ENCODE measurements at places on chromosomes 6 and 20.

GRCh38 chr6:35485402-35485877 is 11.4 kb downstream of the TEAD3 start:
- DNase-seq = no peak

GRCh38 chr6:15956205-15957106 is 172.4 kb upstream of the MYLIP start:
- DNase-seq = no peak

- DNase-seq = no peak
These were observed 116.9 kb downstream of the TAF4 start for GRCh38 chr20:61948586-61949362.

DNA sequence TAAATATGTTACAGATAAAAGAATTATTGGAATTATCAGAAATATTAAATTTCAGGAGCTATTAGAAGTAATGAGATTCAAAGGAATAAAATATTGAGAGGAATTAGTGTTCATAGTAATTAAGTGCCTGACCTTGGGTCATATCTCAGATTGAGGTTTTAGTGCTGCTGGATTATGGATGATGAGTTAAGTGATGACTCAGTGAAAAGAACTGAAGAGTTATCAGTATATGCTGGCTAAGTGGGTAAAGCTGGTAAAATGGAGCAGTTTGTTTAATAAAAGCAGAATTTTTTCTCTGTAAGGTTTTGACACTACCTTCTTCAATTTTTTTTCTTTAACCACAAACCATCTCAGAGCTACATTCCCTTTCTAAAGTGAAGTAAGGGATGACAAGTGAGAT is 206.7 kb downstream of the MANEA start:
- DNase-seq = no peak

DNA sequence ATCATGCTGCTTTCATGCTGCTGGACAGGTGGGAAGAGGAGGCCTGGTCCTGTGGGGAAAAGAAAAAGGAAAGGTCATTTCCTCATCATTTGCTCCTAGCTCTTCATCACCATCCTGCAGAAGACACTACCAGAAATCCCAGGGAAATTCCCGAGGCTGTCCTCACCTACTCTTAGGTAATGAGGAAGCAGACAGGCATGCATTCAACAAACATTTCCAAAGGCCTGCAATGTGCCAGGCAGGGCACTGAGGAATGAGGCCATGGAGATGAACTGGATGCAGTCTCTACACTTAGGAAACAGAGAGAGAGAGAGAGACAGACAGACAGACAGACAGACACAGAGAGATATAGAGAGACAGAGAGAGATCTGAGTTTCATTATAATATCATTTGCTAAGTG is 83.0 kb upstream of the MRPS10 start:
- no peak for DNase-seq

GRCh38 chr20:46849751-46850150 is 44.9 kb upstream of the EYA2 start:
- DNase-seq = no peak

DNA sequence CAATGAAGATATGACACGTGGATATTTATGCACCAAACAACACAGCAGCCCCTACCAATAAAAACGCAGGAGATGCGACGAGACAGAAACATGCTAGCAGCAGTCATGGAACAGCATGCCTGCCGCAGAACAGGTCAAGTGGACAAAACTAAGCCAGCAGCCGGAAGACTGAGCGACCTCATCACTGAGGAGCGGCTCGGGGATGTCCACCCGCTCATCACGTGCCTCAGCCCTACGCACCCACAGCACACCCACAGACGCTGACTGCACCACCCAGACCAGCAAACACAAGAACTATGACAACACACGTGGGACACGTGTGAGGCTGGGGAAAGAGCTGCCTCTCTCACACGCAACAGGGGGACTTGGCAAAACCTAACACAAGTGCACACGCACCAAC is 81.7 kb downstream of the TAF4 start:
- DNase-seq = no peak

DNA sequence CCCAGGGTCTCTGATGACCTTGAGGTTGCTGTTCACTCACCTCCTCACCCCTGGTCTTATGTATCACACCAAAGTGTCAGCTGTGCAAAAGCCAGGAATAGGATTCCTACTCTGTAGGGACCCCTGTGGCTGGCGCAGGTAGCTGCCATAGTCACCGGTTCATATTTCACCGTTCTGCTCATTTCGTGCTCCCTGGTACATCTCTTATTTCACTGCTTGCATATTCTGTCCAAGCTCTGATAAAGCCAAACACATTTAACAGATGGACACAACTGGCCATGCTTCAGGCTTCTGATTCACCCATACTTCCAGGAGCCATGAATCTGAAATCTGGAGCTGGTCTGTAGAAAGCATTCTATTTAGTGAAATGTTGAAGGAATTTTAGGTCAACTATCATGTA is 20.5 kb downstream of the SLC22A3 start:
- DNase-seq = no peak

DNA sequence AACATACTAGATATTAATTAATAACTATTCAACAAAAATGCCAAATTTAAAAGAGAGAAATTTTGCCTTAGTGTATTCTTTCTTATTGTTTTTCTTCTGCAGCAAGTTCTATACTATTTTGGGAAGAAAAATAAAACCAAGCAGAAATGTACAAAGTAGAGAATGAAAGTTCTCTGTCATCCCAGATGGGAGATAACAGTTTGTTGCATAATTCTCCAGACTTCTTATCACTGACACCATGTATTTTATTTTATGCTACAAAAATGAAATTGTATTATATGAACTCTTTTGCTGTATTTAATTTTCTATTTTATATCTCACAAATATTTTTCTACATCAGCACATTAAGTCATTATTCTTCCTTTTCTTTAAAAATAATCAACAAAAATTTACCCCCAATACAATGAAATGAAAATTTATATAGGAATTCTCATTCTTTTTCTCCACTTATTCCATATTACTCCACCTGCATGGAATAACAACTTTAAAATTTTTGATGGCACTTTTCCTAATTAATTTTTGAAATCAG is 18.2 kb downstream of the TMEM244 start:
- DNase-seq = no peak

GRCh38 chr20:37970856-37971245 is 62.4 kb downstream of the TTI1 start:
- DNase-seq = no peak

DNA sequence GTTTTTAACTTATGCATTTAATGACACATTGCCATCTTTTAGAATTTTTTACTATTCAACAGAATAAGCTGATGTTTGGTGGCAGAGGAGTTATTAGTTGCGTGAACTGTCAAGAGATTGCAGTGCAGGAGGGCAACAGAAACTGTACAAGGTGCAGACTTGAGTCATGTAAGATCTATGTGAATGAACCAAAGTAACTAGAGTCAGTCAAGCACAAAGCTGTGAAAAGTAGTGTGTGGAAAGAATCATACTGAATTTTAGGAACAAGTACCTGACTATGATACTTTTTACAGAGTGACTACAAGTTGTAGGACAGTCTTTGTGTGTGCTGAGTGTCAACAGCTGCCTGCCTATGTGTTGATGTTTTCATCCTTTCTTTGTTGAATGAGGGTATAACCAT is 2.7 kb upstream of the C6orf163 start:
- DNase-seq = no peak

- no peak for DNase-seq
These were observed 271.5 kb upstream of the CDYL start for GRCh38 chr6:4504700-4505099.

- no peak for DNase-seq
These were observed 32.9 kb downstream of the PTCHD4 start for GRCh38 chr6:48078120-48078519.

DNA sequence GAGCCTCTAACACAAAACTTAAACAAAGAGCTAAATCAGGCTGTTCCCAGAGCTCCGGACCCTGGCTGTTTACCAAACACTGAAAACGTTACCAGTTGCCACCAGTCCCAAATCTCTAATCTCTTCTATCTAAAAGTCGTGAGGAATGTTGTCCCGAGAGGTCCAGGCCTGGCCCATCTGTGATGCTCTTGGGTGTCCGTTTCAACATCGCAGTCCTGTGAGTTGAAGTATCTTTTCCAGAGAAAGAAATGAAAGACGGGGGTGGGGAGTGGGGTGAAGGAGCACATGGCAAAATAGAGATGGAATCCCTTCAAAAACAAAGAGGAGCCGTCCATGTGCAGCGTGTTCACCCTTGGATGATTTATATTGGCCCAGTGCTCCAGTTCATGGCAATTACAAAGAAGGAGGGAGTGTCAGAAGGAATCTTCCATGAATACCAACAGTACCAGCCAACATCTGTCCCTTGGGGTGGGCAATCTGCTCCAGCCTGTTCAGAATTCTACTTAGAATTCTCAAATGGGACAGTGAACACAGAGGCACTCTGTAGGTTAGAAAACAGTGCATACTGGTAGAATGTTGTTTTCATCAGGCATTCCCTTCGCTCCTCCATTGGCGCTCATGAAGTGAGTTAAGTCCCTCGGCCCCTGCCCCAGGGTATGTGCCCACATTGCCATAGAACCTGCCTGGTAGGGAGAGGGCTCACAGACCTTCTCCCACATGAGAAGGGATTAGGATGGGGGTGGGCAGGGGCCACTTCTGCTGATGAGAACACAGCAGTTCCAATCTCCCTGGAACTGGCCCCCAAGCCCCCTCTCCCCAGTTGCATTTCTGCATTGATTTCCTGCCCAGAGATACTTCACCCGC is 112.1 kb downstream of the LY86 start:
- DNase-seq = no peak

DNA sequence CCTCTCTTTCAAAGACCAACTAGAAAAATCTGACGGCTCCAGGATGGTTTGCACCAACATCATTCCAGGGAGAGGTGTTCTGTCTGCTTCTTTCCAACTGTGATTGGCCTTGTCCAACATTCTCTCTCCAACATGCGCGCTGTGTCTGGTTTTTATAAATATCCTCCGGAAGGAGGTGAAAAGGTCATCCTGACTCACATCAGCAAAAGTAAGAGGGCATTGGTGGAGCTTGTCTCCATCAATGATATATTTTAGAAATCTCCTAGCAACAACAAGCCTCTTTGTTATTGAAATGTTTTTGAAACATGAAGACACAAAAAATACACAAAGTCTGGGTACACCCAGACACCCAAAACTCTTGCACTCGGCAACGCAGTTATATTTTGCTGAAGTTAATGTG is 475.3 kb upstream of the JARID2 start:
- DNase-seq = no peak
